Esophagus squamous epithelium (tissue), 5 donors: ENCODE measurements at places on chromosomes 1 and 21. TPM values are rescaled to one million over a fixed set of nuclear protein-coding genes. Genes with fewer than 3 reads are reported as not detected.
A peak's percentile ranks its signal among the peaks of the same experiment; 100 is the strongest.

GRCh38 chr1:179082999-179083335, 1.1 kb downstream of the TOR3A start:
- H3K4me1 ChIP-seq, result peaks cover 8% of the 10 kb centered on the region
- DNase-seq, result no peak
- peaks cover 8% of the 10 kb centered on the region for H3K36me3 ChIP-seq
- H3K27me3 ChIP-seq, result no peaks in the 10 kb centered on the region
- peak overlapping the region; percentile 79 for H3K4me3 ChIP-seq

DNA sequence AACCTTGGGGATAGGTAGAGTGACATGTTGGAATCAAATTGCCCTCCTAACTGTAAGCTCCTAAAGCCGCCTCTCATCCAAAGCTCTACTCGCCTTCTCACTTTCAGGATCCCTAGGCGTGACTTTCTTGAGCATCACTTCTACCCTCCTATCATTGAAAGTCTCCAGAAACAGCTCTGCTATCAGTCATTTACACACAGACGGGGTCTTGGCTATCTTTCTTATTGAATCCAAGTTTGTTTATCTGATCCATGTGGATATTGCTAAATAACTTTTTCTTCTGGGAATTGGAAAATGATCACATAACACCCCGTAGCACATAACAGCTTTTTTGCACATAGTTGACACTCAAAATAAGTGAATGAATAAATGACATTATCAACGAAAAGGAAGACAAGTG, 216.4 kb upstream of the KIAA0040 start:
- DNase-seq, result no peak
- no peak overlapping the region for H3K4me3 ChIP-seq
- H3K27me3 ChIP-seq, result no peaks in the 10 kb centered on the region
- H3K4me1 ChIP-seq, result no peaks in the 10 kb centered on the region

DNA sequence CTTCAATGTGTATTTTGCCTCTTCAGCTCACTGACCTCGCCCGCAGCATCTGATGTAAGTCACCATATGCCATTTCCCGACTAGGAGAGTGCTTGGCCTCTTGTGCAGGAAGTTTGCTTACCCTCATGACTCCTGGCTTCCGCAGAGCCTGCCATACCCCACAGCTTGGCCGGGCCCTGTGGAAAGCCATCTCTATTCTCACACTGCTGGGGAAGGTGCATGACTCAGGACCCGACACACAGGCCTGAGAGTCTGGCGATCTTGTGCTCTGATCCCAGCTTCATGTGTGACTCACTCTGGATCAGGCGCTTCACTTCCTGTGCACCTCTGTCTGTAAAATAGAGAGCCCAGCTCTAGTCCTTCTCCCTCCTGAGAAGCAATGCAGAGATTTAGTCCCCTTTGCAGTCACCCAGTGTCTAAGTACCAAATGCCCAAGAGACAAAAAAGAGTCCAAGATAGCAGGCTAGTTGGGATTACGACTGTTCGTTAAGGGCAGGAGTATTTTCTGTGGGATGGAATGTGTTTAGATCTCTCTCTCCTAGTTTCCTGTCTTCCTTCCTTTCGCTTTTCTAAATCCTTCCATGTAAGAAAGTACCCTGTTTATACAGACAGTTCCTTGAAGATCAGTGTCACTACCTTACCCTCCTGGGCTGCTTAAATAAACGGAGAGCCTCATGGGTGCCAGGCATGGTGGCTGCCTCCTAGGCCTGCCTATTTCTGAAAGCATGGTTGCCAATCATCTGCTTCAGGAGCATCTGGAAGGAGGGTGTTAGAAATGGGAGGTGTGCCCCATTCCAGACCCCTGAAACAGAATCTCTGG, 62.8 kb upstream of the KIF26B start:
- DNase-seq, result no peak
- peaks cover 9% of the 10 kb centered on the region for H3K4me1 ChIP-seq
- no peak overlapping the region for H3K4me3 ChIP-seq
- H3K27me3 ChIP-seq, result no peaks in the 10 kb centered on the region
- no peaks in the 10 kb centered on the region for H3K36me3 ChIP-seq

- peaks cover 5% of the 10 kb centered on the region for H3K27me3 ChIP-seq
- no peak for DNase-seq
- H3K4me3 ChIP-seq, result no peak overlapping the region
- no peaks in the 10 kb centered on the region for H3K36me3 ChIP-seq
- H3K27ac ChIP-seq, result no peak overlapping the region
- H3K4me1 ChIP-seq, result no peaks in the 10 kb centered on the region
Observed at GRCh38 chr21:45766501-45766900, 123.0 kb downstream of the PCBP3 start.

GRCh38 chr1:62796221-62796620, 12.3 kb downstream of the ATG4C start:
- H3K27ac ChIP-seq, result no peak overlapping the region
- no peak overlapping the region for H3K4me3 ChIP-seq
- no peak for DNase-seq

DNA sequence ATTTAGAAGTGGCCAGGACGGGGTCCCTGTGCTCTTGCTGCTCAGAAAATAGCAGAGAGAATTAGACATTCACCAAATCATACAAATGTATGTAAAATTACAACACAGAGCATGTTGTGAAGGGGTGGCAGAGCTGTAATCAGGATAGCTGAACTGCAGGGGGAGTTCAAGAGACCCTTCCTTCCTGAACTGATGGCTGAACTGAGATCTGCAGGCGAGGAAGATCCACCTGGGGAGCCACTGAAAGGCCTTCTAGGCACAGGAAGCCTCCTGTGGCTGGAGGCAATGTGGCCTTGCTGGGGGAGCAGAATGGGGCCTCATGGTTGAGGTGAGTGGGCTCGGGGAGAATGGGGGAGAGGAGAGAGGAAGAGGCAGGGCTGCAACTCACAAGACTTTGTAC, 216.5 kb downstream of the PRDM2 start:
- H3K36me3 ChIP-seq, result no peaks in the 10 kb centered on the region
- no peak overlapping the region for H3K4me3 ChIP-seq
- H3K27ac ChIP-seq, result no peak overlapping the region
- no peaks in the 10 kb centered on the region for H3K4me1 ChIP-seq
- DNase-seq, result no peak
- H3K27me3 ChIP-seq, result no peaks in the 10 kb centered on the region

DNA sequence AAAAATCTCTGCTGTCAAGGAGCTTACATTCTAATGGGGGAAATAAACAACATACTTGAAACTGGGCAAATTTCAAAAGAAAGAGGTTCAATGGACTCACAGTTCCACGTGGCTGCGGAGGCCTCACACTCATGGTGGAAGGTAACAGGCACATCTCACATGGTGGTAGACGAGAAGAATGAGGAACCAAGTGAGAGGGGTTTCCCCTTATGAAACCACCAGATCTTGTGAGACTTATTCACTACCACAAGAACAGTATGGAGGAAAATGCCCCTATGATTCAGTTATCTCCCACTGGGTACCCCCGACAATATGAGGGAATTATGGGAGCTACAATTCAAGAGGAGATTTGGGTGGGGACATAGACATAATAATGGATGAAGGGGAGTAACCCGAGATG, 226.4 kb downstream of the ZP4 start:
- no peaks in the 10 kb centered on the region for H3K36me3 ChIP-seq
- no peaks in the 10 kb centered on the region for H3K4me1 ChIP-seq
- no peak for DNase-seq
- H3K27me3 ChIP-seq, result no peaks in the 10 kb centered on the region
- no peak overlapping the region for H3K4me3 ChIP-seq
- no peak overlapping the region for H3K27ac ChIP-seq

Gene KISS1
- not detected for total RNA-seq

Gene SLC5A9
- 0.38 TPM for total RNA-seq

DNA sequence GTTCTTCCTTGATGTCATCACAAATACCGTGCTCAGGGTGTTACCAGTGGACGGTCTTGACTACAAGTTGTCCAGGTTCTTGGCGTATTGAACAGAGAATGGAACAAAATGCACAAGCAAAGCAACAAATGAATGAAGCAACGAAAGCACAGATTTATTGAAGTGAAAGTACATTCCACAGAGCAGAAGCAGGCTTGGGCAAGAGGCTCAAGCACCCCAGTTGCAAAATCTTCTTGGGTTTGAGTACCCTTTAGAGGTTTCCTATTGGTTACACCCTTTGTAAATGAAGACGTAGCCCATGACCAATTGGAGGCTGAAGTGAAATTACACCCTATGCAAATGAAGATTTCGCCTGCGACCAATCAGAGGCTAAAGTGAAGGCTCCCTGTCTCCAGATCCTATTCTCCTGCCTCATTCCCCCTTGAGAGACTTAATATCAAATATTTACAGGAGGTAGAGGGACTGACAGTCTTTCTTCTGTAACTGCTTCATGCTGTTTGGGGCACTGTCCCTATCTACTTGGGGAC, 38.3 kb downstream of the YY1AP1 start:
- DNase-seq, result no peak
- H3K4me1 ChIP-seq, result peaks cover 40% of the 10 kb centered on the region
- H3K36me3 ChIP-seq, result no peaks in the 10 kb centered on the region
- no peaks in the 10 kb centered on the region for H3K27me3 ChIP-seq
- H3K4me3 ChIP-seq, result no peak overlapping the region
- H3K27ac ChIP-seq, result peak overlapping the region; percentile 78

- no peak for DNase-seq
- H3K4me3 ChIP-seq, result no peak overlapping the region
- H3K36me3 ChIP-seq, result no peaks in the 10 kb centered on the region
- H3K27me3 ChIP-seq, result no peaks in the 10 kb centered on the region
- no peak overlapping the region for H3K27ac ChIP-seq
Observed at GRCh38 chr1:244945109-244945671, 80.8 kb upstream of the HNRNPU start.

Gene KIF17
- 0.57 TPM for total RNA-seq

DNA sequence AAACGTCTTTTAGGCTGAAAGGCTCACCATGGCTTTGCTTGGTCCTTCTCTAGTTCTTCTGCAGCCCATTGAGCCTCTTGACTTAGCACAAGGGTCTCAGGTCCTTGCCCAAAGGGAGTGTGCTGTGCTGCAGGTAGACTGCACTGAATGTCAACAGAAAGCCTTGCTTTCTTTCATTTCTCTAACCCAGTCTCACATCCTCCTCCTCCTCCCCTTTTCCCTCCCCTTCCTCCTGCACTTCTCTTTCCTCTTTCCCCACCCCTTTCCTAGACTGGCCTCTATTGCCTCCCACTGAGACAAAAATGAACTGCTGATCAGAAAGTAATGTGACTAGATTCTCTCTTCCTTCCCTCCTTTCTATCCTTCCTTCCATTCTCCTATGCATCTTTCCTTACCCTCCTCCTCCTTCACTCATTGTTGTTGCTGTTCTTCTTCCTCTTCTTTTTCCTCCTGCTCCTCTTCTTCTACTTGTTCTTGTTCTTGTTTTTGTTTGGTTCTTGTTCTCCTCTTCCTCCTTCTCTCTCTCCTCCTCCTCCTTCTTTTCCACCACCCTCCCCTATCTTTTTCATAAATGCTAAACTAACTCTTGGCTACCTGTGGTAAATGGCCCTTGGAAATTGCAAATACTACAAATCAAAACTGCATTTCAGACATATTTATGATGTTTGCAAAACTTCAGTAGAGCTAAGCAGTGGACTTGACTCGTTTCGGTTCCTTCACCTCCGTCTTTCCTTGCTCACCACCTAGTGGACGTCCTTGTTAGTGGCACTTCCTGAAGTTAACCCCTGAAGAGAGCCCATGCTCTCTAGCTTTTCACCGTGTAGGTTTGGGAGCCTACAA, at the start of gene SELL:
Gene SELL, minus strand, starts transcription at position 152 of the 840 bp plus-strand sequence. Its CDS starts 122 bp downstream, at position 30.
- H3K27ac ChIP-seq, result no peak within 1 kb of the TSS
- H3K4me3 ChIP-seq, result no peak within 1 kb of the TSS
- H3K4me1 ChIP-seq, result no peaks in the 10 kb centered on the region
- no peak for DNase-seq
- no peaks in the 10 kb centered on the region for H3K36me3 ChIP-seq

Gene CTSK
- 71.7 TPM for total RNA-seq

GRCh38 chr1:203558064-203558760, 64.3 kb downstream of the OPTC start:
- no peaks in the 10 kb centered on the region for H3K27me3 ChIP-seq
- peaks cover 2% of the 10 kb centered on the region for H3K4me1 ChIP-seq
- peak overlapping the region; percentile 86 for H3K27ac ChIP-seq
- H3K4me3 ChIP-seq, result no peak overlapping the region

Gene PRAMEF10
- not detected for total RNA-seq

- H3K4me3 ChIP-seq, result no peak overlapping the region
- H3K4me1 ChIP-seq, result peaks cover 19% of the 10 kb centered on the region
- H3K27me3 ChIP-seq, result no peaks in the 10 kb centered on the region
Observed at GRCh38 chr1:10540277-10541005, 65.7 kb downstream of the PEX14 start.

Gene OR10Z1
- total RNA-seq, result not detected

DNA sequence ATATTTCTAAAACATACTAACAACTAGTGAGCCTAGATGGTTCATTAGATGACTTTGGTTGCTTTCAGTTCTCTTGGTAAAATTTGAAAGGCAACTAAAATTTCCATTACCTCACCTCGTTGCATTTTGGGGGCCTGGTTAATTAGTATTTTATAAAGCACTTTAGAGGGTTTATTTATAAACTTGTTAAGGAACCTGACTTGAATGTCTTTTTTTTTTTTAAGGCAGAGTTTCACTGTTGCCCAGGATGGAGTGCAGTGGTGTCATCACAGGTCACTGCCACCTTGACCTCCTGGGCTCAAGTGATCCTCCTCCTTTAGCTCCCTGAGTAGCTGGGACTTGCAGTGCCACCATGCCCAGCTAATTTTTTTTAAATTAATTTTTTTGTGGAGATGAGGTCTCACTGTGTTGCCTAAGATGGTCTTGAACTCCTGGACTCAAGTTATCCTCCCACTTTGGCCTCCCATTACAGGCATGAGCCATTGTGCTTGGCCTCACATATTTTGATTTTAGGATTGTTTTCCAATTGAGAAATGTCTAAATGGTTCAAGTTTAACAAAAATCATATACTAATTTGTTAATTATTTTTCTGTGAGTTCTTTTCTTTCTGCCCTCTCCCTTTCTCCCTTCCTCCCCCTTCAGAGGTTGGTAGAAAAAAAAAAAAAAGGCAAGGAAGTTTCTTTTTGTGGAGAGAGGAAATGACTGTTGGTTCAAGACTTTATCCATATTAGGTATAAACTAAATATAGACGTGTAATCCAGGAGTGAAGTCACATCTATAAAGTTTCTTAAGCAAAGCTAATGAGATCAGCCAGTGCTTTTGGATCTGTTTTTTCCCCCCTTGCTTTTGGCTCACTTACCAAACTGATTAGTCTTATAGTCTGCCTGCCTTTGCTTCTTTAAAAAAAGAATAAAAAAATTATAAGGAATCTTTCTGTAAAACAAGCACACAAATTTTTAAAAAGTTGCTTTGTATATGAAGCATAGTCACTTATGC, 24.7 kb downstream of the CLIC4 start:
- H3K36me3 ChIP-seq, result no peaks in the 10 kb centered on the region
- peak overlapping the region; percentile 32 for H3K27ac ChIP-seq
- no peak overlapping the region for H3K4me3 ChIP-seq
- H3K27me3 ChIP-seq, result no peaks in the 10 kb centered on the region
